ENCODE measurements at places on chromosomes 1 and 21. TPM values are rescaled to one million over a fixed set of nuclear protein-coding genes. Genes with fewer than 3 reads are reported as not detected.

The LMX1A gene
- total RNA-seq = 1.3 TPM

The RNASEL gene
- 10.8 TPM for total RNA-seq

The RSPO1 gene
- total RNA-seq = 8.9 TPM

GRCh38 chr1:215780139-215780538 lies 213.0 kb downstream of the KCTD3 start:
- no peak for DNase-seq

The VSIG8 gene
- 0.15 TPM for total RNA-seq

- no peak for DNase-seq
Measured at GRCh38 chr1:115337633-115338456, at the start of gene NGF. NGF (minus strand) TSS chr1:115338249; CDS start chr1:115286795, 51,454 bp downstream.

- DNase-seq = peak; percentile 31
Measured at GRCh38 chr1:11822091-11822490, 16.1 kb downstream of the CLCN6 start.

The CTSE gene
- not detected for total RNA-seq

DNA sequence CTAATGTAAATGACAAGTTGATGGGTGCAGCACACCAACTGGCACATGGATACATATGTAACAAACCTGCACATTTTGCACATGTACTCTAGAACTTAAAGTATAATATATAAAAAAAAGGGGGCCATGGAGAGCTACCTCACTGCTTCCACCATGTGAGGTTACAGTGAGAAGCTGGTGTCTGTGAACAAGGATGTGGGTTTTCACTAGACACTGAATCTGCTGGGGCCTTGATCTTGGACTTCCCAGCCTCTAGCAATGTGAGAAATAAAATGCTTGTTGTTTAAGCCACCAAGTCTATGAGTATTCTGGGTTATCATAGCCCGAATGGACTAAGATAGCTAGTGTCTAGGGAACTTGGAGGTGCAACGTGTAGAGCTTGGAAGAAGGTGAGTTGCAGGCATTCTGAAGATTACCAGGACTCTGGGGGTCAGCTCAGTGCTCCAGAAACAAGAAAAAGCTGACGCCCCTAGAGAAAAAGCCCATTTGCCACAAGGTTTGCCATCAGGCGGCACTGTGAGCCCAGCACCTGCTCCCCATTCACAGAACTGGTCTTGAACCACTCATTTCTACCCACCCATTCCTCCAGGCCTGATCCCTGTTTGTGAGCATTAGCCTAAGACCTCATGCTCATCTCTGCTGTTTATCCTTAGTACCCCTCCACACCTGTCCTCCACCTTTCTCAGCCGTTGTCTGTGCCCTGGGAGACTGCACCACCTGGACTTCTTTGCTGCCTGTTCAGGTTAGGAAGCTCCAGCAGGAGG lies 15.1 kb upstream of the FYB2 start:
- no peak for DNase-seq

GRCh38 chr1:165851034-165851658 lies 23.7 kb downstream of the UCK2 start:
- no peak for DNase-seq

DNA sequence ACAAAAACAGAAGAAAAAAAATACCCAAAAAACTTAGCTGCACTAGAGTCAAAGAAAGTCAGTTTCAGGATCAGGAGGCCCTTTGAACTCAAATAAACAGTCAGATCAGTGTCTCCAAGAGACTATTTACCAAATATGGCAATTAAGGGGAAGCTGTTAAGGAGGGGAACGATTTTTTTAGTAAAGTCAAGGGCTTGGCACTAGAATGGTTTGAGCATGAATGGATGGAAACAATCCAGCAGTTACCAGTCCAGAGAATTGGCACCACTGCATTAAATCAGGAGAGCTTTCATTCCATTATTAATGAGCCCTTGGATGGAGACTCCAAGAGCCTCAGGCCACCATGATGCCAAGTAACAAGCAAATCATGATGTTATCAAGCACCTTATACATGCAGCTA lies 7.2 kb downstream of the TRAPPC3 start:
- no peak for DNase-seq

The IL20 gene
- not detected for total RNA-seq

The HRNR gene
- total RNA-seq = not detected

The ARHGEF10L gene
- total RNA-seq = 51.4 TPM

DNA sequence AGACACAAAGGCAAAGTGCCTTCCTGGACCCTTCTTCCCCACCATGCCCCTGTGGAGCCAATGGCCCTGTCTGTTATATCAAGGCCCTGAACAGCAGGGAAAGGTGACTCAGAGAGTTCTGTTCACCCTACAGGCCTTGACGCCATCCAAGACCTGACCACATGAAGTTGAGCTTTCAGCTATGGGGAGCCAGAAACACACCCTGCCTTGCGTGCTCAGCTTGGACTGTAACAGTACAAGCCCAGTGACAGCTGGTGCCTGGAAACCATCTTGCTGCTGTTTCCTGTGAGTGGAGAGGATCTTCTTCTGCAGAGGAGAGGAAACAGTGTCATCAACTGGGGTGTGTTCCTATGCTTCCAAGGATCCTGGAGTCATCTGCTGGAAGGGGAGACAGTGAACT lies 165.0 kb upstream of the IRF2BP2 start:
- DNase-seq = peak; percentile 15

DNA sequence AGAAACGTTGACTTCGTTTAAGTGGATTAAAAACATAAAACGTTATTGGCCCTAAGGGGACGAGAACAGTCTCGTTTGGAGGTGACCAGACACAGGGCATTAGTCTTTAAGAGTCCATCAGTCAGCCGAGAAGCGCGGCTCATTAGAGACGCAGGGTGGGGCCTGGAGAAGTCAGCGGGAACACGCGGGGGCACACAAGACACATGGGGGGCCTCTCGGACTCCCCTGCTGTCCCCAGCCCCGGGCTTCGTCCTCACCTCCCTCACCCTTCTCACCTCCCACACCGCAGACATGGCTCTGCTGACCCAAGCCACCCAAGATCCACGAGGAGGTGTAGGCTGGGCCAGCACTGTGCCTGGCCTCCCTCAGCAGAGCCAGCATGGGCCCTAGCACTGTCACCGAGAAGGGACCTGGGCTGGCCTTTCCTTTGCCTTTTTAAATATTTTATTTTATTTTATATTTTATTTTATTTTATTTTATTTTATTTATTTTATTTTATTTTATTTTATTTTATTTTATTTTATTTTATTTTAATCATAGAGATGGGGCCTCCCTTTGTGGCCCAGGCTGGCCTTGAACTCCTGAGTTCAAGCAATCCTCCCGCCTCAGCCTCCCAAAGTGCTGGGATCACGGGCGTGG lies 48.9 kb downstream of the MORN1 start:
- DNase-seq = no peak

DNA sequence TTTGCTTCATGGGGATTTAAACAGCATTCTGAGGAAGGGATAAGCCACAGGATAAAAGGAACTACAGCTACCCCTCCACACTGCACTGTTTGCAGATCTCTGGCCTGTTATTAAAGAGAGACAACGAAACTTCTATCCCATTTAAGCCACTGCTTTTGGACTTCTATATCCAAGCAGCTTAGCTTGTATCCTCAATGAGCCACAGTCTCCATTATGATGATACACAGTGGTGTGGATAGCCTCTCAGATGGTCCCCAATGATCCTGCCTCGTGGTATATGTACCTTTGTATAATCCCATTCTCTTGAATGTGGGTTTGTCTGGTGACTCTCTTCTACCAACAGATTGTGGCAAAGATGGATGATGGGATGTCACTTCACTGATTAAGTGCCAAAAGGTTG lies 36.0 kb upstream of the MARK1 start:
- no peak for DNase-seq

DNA sequence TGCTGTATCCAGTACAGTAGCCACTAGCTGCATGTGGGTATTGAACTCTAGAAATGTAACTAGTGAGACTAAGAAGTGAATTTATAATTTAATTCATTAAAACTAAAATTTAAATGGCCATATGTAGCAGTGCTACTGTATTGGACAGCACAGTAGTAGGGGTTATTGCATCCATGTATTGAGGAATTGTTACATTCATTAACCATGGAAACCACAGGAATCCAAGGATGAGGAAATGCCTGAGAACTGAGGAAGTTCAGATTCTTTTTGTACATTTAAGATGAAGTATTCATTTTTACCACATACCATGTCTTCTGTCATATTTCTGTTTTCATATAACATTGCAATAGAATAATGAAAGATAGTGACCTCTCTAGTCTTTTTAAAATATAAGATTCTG lies 2.6 kb downstream of the MTF2 start:
- no peak for DNase-seq

GRCh38 chr1:25743164-25744139 lies 56.5 kb upstream of the SELENON start:
- peak; percentile 63 for DNase-seq

The RGS18 gene
- total RNA-seq = 2.0 TPM

- DNase-seq = no peak
Measured at GRCh38 chr1:186033847-186034271, 299.7 kb downstream of the HMCN1 start.

The ALPL gene
- total RNA-seq = 98.0 TPM

The PPP1R8 gene
- 43.5 TPM for total RNA-seq

DNA sequence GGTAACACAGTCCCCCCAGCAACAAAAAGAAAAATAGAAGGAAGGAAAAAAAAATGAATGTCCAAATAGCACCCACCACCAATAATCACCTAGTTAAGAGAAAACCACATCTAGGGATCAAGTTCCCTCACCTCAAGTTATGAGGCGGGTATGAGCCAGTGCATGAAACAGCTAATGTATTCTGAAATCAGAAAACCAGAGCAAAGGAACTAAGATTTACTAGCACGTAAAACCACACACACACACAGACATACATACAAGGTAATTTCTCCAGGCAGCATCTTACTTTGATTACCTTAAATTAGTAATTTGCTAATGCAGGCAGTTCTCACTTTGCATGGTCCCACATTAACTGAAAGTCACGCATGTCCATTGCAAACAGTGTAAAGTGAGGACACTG lies 109.8 kb downstream of the HLCS start:
- no peak for DNase-seq

DNA sequence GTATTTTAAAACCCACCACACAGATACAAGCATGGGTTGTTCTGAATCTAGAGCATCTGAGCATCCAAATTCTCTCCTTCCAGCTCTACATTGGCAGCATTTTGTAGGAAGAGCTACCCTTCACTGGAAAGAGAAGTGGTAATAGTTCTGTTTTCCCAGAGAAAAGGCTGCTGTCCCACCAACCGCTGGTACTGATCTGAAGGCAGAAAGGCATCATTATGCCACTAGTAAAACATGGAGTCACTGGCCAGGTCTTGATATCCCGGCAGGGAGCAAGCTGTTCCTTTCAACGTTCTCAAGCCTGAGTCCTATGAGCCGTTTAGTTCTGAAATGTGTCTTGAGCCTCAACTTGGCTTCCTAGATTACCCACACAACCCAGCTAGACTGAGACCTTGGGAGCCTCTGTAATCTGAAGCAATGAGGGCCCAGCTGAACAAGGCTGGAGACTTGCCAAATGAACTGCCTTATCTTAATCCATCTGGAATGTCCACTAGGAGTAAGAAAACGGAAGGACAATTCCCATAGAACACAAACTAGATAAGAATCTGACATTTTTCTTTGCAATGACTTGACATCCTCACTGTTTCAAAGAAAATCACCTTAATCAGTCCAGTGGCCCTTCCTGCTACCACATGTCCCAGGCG lies 116.8 kb downstream of the KCNH1 start:
- DNase-seq = no peak

DNA sequence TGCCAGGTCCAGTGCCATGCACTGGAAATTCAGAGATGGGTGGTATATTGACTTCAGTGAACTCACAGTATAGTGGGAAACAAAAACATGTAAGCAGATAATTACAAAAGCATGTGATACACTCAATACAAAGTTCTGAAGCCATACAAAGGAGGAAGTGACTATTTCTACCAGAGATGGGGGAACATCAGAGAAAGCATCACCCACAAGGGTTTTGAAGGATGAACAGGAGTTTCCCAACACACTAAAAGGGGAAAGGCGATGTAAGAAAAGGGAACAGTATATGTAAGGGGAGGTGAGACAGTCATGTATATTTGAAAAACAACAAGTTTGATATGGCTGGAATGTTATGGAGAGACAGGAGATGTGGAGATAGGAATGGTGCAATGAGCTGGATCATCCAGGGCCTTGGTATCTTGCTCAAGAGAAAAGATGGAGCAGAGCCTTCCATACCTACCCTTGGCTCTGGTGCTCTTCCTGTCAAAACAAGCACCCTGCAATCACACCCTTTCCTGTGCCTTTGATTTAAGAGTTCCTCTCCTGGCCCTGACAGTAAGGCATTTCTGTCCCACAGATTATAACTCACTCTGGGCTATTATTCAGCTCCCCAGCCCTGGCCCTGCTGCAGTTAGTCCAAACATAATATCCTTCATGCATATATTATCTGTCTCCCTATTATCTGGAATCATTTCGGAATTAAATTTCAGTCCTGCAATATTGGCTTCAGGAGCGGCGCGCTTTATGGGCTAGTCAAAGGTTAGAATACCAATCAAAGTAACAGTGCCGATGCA lies 60.5 kb downstream of the DMAP1 start:
- DNase-seq = no peak

- DNase-seq = no peak
Measured at GRCh38 chr1:961132-961669, 817 bp downstream of the KLHL17 start.

GRCh38 chr1:50197216-50197615 lies 88.5 kb downstream of the ELAVL4 start:
- DNase-seq = no peak

- DNase-seq = no peak
Measured at GRCh38 chr1:101431956-101432510, 195.2 kb downstream of the S1PR1 start.

GRCh38 chr1:55997536-55997935 lies 581.8 kb downstream of the PLPP3 start:
- DNase-seq = no peak

- no peak for DNase-seq
Measured at GRCh38 chr1:209692296-209692695, 12.3 kb upstream of the HSD11B1 start.

The VCAM1 gene
- 12.3 TPM for total RNA-seq

DNA sequence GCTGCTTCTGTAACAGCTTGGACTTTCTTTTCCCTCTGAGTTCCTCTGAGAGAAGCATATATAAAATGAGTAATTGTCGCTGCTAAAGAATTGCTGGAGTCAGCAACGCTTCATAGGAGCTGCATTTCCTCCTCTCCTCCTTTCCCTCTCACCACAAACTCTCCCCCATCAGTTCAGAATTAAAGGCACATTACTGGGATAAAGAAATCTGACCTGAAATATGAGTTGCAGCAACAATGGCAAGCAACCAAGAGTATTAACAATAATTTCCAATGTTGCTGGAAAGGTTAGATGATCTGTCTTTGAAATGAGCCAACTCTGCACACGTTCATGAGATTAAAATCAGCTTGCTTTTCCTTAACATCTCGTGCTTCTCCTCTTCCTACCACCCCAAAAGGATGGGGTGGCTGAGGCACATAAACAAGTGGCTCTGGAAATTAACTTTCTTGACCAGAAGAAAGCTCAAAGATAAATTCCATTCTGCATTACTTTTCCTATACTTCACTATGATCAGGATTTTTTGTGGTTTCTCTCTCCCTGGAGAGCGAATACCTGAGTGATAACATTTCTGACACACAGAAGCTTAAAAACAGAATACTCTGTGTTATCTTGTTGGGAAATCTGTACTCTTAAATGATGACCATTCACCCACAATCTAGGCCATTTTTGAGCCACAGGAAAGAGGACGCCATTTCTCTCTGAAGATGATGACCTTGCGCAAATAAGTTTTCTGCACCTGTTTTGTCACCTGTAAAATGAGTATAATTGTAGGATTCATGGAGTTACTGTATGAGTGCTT lies 90.2 kb downstream of the TGFBR3 start:
- DNase-seq = no peak

The PLCH2 gene
- total RNA-seq = 0.16 TPM

The FCRL4 gene
- under 0.01 TPM for total RNA-seq

- no peak for DNase-seq
Measured at GRCh38 chr1:210951279-210951678, 182.7 kb downstream of the KCNH1 start.
